NCI-H446 treated with DMSO at 0.1 percent for 48 hours (cell line): ENCODE measurements at places on chromosomes 13 and 19.

DNA sequence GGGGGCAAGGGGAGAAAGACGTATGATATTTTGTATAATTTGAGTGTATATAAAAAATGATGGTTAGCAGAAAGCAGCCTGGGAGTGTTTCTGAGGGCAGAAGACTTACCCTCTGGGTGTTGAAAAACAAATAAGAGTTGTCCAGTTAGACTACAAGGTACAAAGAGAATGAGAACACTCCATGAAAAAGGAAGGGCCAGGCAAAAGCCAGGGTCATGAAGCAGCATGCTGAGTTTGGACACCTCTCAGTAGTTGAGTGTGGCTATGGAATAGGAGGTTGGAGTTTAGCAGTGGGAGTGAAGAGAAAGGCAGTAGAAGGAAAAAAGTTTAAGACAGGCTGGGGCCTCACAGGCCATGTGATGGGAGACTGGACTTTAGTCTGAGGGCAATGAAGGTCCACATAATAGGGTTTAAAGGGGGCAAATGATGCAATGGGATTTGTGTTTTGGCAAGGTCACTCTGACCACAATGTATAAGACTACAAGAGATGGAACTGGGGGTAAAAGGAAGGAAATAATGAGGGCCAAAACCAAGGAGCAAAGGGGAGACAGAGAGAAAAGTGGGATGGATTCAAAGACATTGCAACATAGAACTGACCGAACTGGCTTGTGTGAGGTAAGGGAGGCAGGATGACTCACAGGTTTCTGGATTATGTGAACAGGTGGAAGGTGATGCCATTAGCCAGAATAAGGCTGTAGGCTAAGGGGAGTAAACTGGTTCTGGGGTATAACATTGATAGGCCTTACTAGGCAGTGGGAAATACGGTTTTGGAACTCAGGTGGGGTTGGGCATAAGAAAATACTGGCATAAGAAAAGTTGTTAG, 76.6 kb downstream of the SERP2 start:
- no peak for DNase-seq

GRCh38 chr19:11539495-11540365, 1.1 kb downstream of the CNN1 start:
- DNase-seq = no peak

- no peak for DNase-seq
Measured at GRCh38 chr13:20043207-20043925, 84.8 kb downstream of the ZMYM2 start.

DNA sequence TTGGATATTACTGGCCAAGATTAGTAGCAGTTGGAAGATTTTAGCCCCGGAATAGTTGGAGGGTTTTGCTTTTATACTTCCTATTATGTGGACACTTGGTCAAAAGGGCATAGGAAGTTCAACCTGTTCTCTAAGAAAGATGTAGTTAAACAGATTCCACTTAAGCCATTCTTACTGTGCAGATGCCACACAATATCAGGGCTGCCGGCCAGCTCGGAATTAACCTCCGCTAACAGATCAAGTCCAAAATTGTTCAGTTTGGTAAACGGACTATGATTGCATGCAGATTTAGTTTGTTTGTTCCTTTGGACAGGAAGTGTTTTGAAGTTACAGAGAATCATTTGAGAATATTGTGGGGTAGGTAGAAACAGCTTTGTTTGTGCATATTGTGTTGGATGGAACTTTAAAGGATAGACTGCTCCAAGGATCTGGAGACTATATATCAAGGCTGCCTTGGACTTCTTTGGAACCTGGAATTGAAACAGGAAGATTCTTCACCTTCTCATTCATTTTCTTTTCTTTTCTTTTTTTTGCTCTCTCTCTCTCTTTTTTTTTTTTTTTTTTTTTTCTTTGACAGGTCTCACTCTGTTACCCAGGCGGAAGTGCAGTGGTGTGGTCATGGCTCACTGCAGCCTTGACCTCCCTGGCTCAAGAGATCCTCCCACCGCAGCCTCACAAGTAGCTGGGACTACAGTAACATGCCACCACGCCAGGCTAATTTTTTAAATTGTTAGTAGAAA, 5.0 kb upstream of the SPRY2 start:
- no peak for DNase-seq

DNA sequence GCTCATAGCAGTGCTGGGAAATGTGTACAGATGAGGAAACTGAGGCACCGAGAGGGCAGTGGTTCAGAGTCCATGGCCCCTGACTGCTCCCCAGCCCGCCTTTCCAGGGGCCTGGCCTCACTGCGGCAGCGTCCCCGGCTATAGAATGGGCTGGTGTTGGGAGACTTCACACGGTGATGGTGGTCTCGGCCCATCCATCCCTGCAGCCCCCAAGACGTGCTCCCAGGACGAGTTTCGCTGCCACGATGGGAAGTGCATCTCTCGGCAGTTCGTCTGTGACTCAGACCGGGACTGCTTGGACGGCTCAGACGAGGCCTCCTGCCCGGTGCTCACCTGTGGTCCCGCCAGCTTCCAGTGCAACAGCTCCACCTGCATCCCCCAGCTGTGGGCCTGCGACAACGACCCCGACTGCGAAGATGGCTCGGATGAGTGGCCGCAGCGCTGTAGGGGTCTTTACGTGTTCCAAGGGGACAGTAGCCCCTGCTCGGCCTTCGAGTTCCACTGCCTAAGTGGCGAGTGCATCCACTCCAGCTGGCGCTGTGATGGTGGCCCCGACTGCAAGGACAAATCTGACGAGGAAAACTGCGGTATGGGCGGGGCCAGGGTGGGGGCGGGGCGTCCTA, 15.9 kb downstream of the LDLR start:
- no peak for DNase-seq

- no peak for DNase-seq
Measured at GRCh38 chr19:32469795-32470194, 64.2 kb downstream of the DPY19L3 start.

GRCh38 chr13:20498659-20499058, 27.0 kb downstream of the CRYL1 start:
- DNase-seq = no peak

GRCh38 chr19:13544423-13544822, 38.1 kb upstream of the CACNA1A start:
- DNase-seq = no peak

DNA sequence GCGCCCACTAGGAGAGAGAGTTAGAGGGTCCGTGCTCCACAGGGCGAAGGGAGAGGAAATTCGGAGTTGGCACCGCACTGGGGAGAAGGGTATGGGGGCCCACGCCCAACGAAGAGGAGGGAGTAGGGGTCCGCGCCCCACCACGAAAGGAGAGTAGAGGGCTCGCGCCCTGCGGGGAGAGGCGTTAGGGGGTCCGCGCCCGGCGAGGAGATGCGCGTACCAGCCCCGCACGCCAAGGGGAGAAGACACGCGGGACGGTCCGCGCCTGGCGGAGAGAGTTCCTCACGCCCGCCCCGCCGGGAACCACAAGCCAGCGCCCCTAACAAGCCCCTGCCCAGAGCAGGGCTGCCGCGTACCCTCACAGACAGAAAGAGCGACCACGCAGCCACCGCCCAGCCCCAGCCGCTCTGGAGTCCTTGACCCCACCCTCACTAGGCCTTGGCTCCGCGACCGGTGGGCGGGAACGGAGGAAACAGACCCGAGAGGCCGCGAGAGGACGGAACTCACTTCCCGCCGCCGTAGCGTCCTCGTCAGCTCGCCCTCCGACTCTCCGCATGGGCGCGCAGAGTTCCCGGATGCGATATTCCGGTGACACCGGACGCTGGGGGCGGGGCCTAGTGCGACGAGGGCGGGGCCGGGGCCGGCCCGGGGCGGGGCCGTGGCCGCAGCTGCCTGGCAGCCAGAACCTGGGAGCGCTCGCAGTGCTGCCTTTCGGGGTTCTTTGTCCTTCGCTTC, 20.0 kb upstream of the ZSCAN18 start:
- DNase-seq = no peak

DNA sequence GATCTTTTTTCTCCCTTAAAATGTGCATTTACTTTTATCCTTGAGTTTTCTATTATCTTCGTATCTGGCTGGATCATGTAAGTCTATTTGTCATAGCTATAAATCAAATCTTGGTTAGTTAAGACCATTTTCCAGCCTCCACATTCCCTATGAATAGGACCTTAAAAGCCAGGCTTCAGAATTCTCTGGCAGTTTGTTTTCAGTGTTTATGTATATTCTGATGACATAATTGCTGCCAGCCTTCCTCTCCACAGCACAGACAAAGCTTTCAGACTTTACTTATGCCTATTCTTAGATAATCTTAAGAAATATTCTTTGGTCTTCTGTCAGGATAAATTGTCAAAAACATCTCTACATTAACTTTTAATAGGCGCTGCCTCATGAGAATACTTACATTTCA, 870.8 kb upstream of the SPRY2 start:
- no peak for DNase-seq

- DNase-seq = no peak
Measured at GRCh38 chr19:17572638-17573037, 17.2 kb downstream of the COLGALT1 start.

DNA sequence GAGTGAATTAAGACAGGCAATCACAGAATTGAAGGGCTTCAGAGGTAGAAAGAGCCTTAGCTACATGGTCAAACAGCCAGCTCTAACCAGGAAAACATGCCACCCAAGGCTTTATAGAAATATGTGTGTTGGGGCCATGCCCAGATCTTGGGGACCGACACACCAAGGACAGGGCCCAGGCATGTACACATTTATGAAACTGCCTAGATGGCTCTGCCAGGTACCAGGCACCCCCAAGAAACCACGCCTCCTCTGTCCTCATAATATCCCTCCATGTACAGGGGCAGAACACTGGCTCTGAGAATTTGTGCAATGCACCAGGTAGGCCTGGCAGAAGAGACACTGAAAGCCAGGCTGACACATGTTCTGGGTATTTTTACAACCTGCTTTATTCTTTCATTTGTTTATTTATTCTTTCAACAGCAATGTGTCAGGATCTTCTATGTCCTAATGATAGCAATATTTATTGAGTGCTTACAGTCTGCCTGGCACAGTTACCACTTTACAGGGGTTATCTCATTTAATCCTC, 137.9 kb upstream of the LSM14A start:
- DNase-seq = no peak

- no peak for DNase-seq
Measured at GRCh38 chr13:46615888-46616531, 63.0 kb downstream of the LRCH1 start.

DNA sequence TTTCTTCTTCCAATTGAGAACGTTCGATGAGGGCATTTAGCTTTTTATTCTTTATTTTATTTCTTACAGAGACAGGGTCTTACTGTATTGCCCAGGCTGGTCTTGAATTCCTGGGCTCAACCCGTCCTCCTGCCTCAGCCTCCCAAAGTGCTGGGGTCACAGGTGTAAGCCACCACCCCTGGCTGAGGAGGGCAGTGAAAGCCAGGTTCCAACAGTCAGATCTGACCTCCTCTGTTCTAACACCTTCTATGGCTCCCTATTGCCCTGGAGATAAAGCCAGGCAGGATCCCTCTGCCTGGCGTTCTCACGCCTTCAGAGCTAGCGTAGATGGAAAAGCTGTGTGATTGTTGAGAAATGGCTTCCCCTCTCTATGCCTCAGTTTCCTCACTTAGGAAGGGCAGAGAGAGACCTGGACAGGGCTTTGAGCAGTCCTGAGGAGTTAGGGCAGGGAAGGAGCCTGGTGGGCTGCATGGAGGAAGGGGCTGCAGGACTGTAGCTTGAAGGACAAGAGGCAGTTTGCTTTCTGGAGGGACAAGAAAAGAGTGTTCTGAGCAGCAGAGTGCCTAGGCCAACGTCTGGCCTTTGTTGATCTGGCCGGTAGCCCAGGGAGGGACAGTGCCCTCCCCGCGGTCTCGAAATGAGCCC, 5.5 kb downstream of the ARHGAP45 start:
- DNase-seq = no peak
